ENCODE measurements at places on chromosomes 2 and 18.

GRCh38 chr18:50679056-50679455, 119.2 kb downstream of the MAPK4 start:
- no peak for DNase-seq

GRCh38 chr18:59001166-59001565, 136.5 kb downstream of the ZNF532 start:
- DNase-seq = no peak

- DNase-seq = no peak
These were observed 47.7 kb upstream of the SCG2 start for GRCh38 chr2:223649554-223650533.

GRCh38 chr2:228522977-228523376, 341.5 kb upstream of the SPHKAP start:
- DNase-seq = no peak

Measured in urinary bladder (tissue), 4 donors.